ENCODE measurements at places on chromosomes 7 and 10.
A peak's percentile ranks its signal among the peaks of the same experiment; 100 is the strongest.

DNA sequence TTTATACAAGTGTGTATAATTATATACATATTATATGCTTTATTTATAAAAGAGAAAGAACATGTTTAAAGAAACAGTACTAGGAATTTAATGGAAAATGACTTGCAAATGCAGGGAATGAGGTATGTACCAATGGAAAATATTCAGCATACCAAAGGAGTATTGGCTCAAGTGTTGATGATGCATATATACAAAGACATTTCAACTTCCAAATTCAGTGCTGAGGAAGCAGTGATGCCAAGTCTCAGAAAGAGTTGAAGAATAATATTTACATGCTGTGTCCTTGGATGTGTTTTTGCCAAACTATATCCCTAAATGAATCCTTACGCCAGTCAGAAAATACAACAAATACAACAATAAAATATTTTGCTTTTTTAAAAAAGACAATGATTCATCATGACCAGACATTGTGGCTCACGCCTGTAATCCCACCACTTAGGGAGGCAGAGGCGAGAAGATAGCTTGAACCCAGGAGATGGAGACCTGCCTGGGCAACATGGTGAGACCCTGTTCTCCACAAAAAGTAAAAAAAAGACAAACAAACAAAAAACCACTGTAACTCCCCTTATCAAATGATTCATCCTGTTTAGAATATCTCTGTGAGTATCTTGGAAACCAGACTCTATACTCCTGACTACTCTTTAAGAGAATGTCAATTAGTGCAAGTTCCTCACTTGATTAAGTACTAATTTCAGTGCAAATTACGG, 157.2 kb downstream of the CHRM2 start:
- DNase-seq: peak; percentile 51

- no peak for DNase-seq
Observed at GRCh38 chr10:103969857-103970627, 3.1 kb downstream of the SLK start.

DNA sequence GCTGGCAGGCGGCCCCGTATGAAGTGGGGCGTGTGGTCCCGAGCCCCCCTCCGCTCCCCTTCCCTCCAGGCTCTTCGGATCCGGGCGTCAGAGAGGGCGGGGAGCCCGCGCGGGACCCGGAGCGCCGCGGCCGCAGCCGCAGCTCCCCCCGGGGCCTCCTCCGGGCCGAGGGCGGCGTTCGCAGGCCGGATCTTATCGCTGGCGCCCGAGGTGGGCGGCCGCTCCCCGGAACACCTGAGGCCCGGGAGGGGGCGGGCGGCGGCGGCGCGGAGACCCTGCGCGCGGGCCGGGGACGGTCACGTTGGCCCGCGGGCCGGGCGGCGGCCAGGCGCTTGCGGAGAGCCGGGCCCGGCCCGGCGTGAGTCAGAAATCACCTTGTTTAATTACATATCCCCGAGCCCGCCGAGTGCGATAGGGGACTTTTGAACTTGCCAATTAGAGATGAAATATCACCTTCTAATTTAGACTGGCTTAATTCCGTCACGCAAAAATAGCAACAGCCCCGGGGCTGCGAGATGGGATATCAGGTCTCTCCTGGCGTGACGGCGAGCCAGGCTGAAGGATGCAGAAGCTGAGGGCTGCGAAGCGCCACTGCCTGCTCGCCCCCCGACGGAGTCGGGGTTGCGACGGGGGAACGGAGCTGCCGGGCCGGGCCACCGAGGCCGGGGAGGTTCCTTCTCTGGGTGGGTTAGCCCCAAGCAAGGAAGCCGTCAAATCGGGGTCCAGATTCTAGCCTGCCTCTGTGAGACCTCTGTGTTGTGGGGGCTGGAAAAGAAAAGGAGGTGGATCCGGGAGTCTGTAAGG, 43.4 kb downstream of the LDB3 start:
- DNase-seq: peak; percentile 24

DNA sequence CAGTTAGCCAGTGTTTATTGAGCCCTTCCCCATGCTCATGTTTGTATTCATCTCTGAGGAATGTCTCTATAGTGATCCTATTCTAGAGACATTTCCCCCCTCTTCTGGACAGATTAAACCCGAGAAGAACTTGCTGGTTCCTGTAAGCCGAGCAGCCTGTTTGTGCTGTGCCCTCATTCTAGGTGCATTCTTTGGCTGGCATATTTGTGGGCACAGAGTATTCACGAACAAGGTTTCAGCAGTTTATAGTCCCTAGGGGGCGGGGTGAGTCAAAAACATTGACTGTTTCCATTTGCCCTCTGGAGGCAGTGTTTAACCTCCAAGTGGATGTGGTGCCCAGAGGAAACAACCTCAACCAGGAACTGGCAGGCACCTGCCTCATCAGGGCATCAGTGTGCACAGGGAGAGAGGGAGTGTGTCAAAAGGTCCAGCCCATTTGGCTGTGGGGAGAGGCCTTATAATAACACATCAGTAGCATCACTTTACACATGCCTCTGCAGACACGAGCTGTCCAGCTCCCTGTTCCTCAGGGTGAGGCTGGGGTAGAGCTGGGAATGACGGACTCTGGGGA, 273.3 kb upstream of the LRGUK start:
- peak; percentile 100 for DNase-seq

GRCh38 chr10:82821043-82821442, 946.0 kb downstream of the NRG3 start:
- DNase-seq: no peak

DNA sequence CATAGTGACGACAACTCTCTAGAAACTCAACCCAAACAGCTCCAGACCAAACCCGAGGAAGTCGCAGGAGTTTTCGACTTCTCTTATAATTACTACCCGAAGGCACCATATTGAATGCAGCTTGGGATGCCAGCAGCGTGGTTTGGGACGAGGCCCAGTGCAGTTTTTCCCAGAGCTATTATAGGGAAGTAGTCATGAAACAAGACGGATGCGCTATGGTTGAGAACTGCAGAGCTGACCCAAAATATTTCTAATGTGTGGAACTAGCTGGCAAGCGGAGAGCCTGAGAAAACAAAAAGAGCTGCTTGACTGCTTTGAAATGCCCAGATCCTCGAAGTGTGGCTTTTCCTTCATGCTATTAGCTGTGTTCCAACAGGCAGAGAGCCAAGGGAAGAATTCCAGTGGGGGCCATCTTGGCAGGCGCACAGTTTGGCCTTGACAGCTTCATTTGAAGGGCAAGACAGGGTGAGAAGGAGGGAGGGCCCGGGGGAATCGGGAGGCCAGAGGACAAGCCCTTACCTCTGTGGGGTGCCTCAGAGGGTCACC, 122.7 kb downstream of the CUL2 start:
- DNase-seq: peak; percentile 17

DNA sequence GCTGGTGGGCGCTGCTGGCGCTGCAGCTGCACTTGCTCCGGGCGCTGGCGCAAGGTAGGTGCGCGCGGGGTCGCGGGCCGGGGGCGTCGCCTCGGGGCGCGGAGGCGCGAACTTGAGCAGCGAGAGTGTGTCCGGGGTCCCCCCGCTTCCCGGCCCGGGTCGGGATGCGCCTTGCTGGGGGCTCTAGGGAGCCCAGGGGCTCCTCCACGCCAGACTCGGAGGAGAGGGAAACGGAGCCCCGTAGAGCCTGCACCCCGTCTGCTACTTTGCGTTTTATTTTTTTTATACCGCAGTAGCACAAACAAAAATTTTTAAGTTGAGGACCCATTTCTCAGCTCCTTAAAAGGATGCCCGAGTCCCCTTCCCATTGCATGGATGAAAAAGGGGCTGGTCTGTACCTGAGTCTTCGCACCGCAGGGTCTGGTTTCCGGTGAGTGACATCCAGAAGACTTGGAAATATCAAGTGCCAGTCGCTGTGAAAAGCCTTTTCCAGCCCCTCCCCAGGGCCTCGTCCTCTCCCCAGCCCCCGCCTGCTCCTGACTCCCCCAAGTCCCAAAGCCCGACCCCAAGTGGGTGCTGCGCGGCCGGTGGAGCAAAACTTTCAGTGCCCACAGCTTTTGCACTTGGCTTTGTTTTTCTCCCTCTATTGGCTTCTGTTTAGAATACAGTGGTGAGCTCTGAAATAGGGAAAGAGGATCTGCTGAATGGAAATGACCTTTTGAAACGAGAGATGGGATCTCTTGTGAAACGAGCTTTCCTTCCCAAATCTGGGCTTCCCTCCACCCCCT, 973 bp downstream of the SDK1 start:
- DNase-seq: peak; percentile 60

DNA sequence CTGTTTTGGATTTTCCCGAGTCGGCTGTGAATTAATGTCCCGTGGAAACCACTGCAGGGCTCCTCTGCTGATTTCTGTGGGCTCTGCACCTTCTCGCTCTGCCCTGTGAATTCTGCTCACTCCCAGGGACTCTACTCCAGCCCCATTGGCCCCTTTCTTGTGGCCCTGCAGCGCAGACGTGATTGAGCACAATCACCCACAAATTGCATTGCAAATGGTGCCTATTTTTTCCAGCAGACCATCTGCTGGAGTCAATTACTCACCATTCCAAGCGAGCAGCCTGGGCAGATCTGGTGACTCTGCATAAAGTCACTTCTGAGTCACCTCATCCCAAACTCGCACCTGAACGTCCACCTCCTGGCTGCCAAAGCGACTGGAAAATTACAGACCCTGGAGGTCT, 235.8 kb downstream of the PAXIP1 start:
- DNase-seq: no peak

DNA sequence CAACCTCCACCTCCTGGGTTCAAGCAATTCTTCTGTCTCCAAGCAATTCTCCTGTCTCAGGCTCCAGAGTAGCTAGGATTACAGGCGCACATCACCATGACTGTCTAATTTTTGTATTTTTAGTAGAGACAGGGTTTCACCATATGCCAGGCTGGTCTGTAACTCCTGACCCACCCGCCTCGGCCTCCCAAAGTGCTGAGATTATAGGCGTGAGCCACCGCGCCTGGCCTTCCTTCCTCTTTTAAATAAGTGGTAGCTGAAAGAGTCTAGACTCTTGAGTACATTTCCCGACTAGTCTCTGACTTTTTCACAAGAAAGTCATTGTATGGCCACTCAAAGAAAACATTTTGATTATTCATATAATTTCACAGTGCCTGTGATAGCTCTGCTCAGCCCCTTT, 636.2 kb upstream of the ANKRD30A start:
- no peak for DNase-seq

Data from LHCN-M2 (cell line).